ENCODE measurements at places on chromosomes 7 and 10.

- DNase-seq, result no peak
Observed at GRCh38 chr7:120869700-120870099, 11.8 kb upstream of the TSPAN12 start.

- DNase-seq, result no peak
Observed at GRCh38 chr10:116306847-116307246, 17.4 kb upstream of the CCDC172 start.

- no peak for DNase-seq
Observed at GRCh38 chr7:16811551-16811950, 6.8 kb upstream of the AGR2 start.

DNA sequence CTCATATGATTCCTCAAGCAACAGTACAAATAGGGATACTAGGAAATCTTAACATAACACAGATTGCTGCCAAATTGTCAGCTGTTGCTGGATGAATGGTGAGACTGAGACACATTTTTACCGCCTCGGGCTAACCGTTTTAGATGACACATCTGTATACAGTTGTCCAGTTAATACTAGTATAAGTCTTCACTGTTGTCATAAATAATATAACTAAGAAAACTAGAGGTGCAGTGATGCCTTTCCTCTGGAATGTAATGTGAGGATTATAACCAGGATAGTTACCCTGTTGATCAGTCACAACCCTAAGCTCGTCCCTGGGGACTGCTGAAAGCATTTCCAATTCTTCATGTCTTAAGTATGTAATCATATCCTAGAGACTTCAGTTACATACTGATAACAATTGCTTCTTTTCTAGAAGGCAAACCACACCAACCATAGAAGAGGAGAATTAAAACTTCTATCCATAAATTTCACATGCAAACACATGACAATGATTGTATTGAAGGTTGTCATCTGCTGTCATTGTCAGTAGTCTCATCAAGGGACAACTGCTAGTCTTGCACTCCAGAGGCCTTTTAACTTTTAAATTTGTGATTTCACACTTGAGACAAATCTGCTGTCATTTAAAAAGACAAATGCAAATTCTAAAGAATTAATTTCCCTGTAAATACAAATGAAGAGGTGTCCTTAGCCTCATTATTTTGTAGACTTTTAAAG, 100.4 kb upstream of the SEMA3D start:
- no peak for DNase-seq

- DNase-seq, result no peak
Observed at GRCh38 chr10:3772361-3773171, 12.4 kb downstream of the KLF6 start.

GRCh38 chr10:82874671-82875070, 999.7 kb downstream of the NRG3 start:
- no peak for DNase-seq

Measured in esophagus squamous epithelium (tissue), 5 donors.